Stimulated activated CD4-positive, alpha-beta T cell treated with anti-CD3 and anti-CD28 coated beads, Interleukin-1b, Interleukin-23, amount 100 ng/mL, for 4 hours (primary cell): ENCODE measurements at places on chromosomes 3 and 15.

DNA sequence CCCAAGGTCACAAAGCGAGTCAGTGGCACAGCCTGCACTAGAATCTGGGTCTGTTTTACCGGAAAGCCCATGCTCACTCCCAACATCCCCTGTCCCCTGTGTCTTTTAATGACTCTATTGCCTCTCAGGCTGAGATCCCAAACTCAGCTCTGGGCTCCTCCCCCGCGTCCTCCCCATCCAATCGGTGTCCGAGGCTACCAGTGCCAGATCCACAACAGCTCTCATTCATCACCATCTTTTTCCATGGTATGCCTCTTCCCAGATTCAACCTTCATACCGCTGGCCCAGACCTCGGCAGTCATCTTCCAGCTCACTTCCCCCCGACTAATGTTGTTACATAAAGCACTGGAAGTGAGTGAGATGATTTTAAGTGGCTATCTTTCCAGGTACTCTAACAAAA is 16.1 kb upstream of the KY start:
- no peak for DNase-seq

DNA sequence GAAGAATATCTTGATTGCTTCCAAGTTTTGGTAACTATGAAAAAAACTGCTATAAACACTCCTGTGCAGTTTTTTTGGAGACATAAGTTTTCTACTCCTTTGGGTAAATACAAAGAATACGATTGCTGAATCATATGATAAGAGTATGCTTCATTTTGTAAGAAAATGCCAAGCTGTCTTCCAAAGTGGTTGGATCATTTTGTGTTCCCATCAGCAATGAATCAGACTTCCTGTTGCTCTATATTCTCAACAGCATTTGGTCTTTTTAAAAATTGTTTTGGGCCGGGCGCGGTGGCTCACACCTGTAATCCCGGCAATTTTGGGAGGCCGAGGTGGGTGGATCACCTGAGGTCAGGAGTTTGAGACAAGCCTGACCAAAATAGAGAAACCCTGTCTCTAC is 14.5 kb downstream of the BTD start:
- no peak for DNase-seq

GRCh38 chr3:8793242-8793641 is 23.8 kb upstream of the OXTR start:
- no peak for DNase-seq

- DNase-seq, result no peak
These were observed 5.4 kb upstream of the SEC11A start for GRCh38 chr15:84721371-84721770.

DNA sequence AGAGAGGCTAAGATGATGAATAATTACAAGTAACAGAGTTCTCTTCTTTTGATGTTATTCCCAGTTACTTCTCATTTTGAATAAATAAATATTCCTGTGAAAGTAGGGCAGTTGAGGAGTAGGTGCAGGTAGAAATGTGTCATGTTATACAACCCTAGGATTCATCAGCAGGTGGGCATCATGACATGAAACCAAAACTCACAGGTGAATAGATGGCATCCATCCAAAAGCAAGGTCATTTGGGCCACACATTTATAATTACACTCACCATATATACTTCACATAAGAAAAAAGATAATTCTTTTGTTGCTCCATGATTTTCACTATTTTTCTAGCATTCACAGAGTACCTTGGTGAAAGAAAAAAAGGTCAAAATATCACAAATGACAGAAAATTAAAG is 273.6 kb downstream of the ZBBX start:
- DNase-seq, result no peak

- no peak for DNase-seq
These were observed 578.7 kb downstream of the NLGN1 start for GRCh38 chr3:173976281-173976680.

DNA sequence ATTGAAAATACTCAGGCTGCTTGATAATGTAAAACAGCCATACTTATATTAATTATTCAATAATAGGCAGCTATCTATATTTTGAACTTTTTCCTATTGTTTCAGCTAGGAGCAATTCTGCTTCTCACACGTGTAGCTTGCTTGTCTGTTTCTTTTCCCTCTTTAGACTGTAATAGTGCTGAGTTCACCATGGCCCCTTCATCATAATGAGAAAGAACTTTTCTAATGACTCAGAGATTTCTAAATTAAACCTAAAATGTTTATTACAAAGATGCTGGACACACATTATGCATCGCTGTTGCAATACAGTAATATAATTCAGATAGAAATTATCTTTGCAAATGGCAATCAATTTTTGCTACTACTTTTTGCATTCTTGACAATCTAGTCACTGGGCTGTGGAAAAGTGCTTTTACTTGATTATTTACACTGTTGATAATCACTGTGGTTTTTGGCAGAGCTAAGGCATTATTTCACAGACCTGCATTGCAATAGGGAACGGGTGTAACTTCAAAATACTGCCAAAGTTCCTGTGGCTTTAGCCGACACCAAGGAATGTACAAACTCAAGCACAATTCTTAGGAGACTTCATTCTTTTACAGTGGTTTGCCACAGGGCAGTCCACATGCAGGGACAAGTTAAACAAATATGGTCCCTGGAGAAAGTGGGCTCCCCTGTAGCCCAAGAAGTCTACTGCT is 281.0 kb upstream of the TBL1XR1 start:
- DNase-seq, result no peak

DNA sequence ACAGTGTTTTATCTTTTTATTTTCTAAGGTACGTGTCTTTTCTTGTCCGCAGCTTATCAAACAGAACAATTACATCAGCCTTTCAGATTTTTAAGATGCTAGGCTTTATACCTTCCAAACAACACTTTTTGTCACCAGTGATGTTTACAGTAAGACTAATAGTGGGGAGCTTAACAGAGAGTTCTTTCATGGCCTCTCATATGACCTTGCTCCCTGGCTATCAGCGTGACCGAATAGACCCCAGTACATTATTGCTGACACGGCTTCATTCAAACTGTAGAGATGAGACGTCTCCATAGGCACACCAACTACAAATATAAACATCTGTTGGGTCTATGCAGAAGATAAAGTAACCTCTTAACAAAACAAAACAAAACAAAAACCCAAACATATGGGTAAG is 477.6 kb upstream of the KCNMB2 start:
- DNase-seq, result no peak
